T-helper 2 cell treated with Interferon-gamma antibody and Interleukin-4, amounts not matched to agents 100 ng/mL and 5 ng/mL, for 36 hours (primary cell): ENCODE measurements at places on chromosomes 7 and 10. TPM values are rescaled to one million over a fixed set of nuclear protein-coding genes. Genes with fewer than 3 reads are reported as not detected.

TEX47 gene
- not detected in 2 replicates for total RNA-seq

CNOT4 gene
- total RNA-seq, result 22.1 and 24.9 TPM in 2 replicates

SPDYE16 gene
- total RNA-seq, result 0.25 and 0.59 TPM in 2 replicates

VPS37D gene
- total RNA-seq, result 0.14 TPM in 1 of 2 replicates, not detected in the other

ALOX5 gene
- total RNA-seq, result 2.4 and 2.5 TPM in 2 replicates

AKR1C8 gene
- total RNA-seq, result 0.20 and 0.23 TPM in 2 replicates

EPDR1 gene
- total RNA-seq, result 0.20 and 0.36 TPM in 2 replicates

FAM107B gene
- total RNA-seq, result 161 TPM in 2 replicates

NUP205 gene
- total RNA-seq, result 101 and 103 TPM in 2 replicates

PAX4 gene
- not detected in 2 replicates for total RNA-seq

NPY4R2 gene
- total RNA-seq, result not detected in 2 replicates

NEUROG3 gene
- not detected in 2 replicates for total RNA-seq

BUD23 gene
- 64.3 and 66.8 TPM in 2 replicates for total RNA-seq

CDHR3 gene
- 2.7 and 3.6 TPM in 2 replicates for total RNA-seq

PNLIPRP1 gene
- not detected in 2 replicates for total RNA-seq

PRLHR gene
- total RNA-seq, result not detected in 2 replicates

AP5Z1 gene
- 60.4 and 66.3 TPM in 2 replicates for total RNA-seq

WEE2 gene
- total RNA-seq, result 0.05 and 0.14 TPM in 2 replicates

PLXDC2 gene
- total RNA-seq, result not detected in 2 replicates

ARHGEF35 gene
- 3.6 and 3.9 TPM in 2 replicates for total RNA-seq

TMEM184A gene
- not detected in 2 replicates for total RNA-seq

GRM3 gene
- not detected in 2 replicates for total RNA-seq

PILRA gene
- 11.5 and 12.2 TPM in 2 replicates for total RNA-seq

LIPK gene
- not detected in 2 replicates for total RNA-seq

CFAP70 gene
- 0.20 and 0.25 TPM in 2 replicates for total RNA-seq

FFAR4 gene
- not detected in 2 replicates for total RNA-seq

MRLN gene
- total RNA-seq, result not detected in 2 replicates

HTRA1 gene
- not detected in 2 replicates for total RNA-seq

HOXA13 gene
- total RNA-seq, result not detected in 2 replicates

GHRHR gene
- not detected in 2 replicates for total RNA-seq

TMEM270 gene
- total RNA-seq, result not detected in 2 replicates

PBLD gene
- 1.0 and 1.5 TPM in 2 replicates for total RNA-seq

LRGUK gene
- 0.09 and 0.20 TPM in 2 replicates for total RNA-seq

PMS2 gene
- total RNA-seq, result 19.2 and 21.2 TPM in 2 replicates

ARPC1B gene
- total RNA-seq, result 361 and 368 TPM in 2 replicates

OR2A1 gene
- total RNA-seq, result 0.09 TPM in 1 of 2 replicates, not detected in the other

PALD1 gene
- 1.1 and 1.2 TPM in 2 replicates for total RNA-seq

IKZF1 gene
- total RNA-seq, result 473 and 486 TPM in 2 replicates

DNAJB12 gene
- total RNA-seq, result 34.5 and 37.0 TPM in 2 replicates

NPC1L1 gene
- not detected in 2 replicates for total RNA-seq

PARD3 gene
- 0.64 and 0.70 TPM in 2 replicates for total RNA-seq
